Activated naive CD4-positive, alpha-beta T cell treated with anti-CD3 and anti-CD28 coated beads, Interleukin-2, amount 50 U/mL, for 72 hours (primary cell): ENCODE measurements at places on chromosomes 2 and 18. TPM values are rescaled to one million over a fixed set of nuclear protein-coding genes. Genes with fewer than 3 reads are reported as not detected.

The CPLX4 gene
- total RNA-seq: not detected

The C1QL2 gene
- not detected for total RNA-seq

The ZC3H8 gene
- total RNA-seq: 44.1 TPM

The SDC1 gene
- 0.11 TPM for total RNA-seq

The LINC00305 gene
- total RNA-seq: not detected

The GKN2 gene
- total RNA-seq: not detected

The CABYR gene
- total RNA-seq: 0.84 TPM

The FSHR gene
- not detected for total RNA-seq

The STARD6 gene
- not detected for total RNA-seq

The CDH2 gene
- 0.23 TPM for total RNA-seq

The LDLRAD4 gene
- total RNA-seq: 59.2 TPM

The HAAO gene
- 3.1 TPM for total RNA-seq
